ENCODE measurements at places on chromosomes 4 and X. TPM values are rescaled to one million over a fixed set of nuclear protein-coding genes. Genes with fewer than 3 reads are reported as not detected.

The WDR44 gene
- total RNA-seq, result 18.4 TPM

The TRAPPC11 gene
- total RNA-seq, result 35.9 TPM

The SLC9A6 gene
- 8.2 TPM for total RNA-seq

The TMEM35A gene
- total RNA-seq, result 3.9 TPM

GRCh38 chr4:71456841-71457240 lies 118.0 kb downstream of the SLC4A4 start:
- H3K27ac ChIP-seq, result no peak overlapping the region
- peaks cover 5% of the 10 kb centered on the region for H3K4me1 ChIP-seq
- no peak for DNase-seq
- H3K36me3 ChIP-seq, result no peaks in the 10 kb centered on the region
- H3K27me3 ChIP-seq, result no peaks in the 10 kb centered on the region

GRCh38 chr4:791898-792625 lies 33.9 kb downstream of the CPLX1 start:
- peaks cover 26% of the 10 kb centered on the region for H3K4me1 ChIP-seq
- H3K27me3 ChIP-seq, result peaks cover 71% of the 10 kb centered on the region
- DNase-seq, result peak; percentile 69
- no peak overlapping the region for H3K27ac ChIP-seq

GRCh38 chr4:7552466-7552865 lies 117.7 kb upstream of the PSAPL1 start:
- H3K36me3 ChIP-seq, result peaks cover 16% of the 10 kb centered on the region
- H3K27ac ChIP-seq, result no peak overlapping the region
- no peak for DNase-seq
- H3K27me3 ChIP-seq, result peaks cover 8% of the 10 kb centered on the region
- H3K4me3 ChIP-seq, result no peak overlapping the region
- H3K4me1 ChIP-seq, result no peaks in the 10 kb centered on the region

- no peak overlapping the region for H3K4me3 ChIP-seq
- H3K27me3 ChIP-seq, result no peaks in the 10 kb centered on the region
These were observed 58.5 kb downstream of the ARHGAP10 start for GRCh38 chr4:147790412-147790811.

- no peak for DNase-seq
- no peaks in the 10 kb centered on the region for H3K27me3 ChIP-seq
- peaks cover 9% of the 10 kb centered on the region for H3K4me1 ChIP-seq
- H3K36me3 ChIP-seq, result no peaks in the 10 kb centered on the region
These were observed 8.0 kb upstream of the FAM47C start for GRCh38 chrX:37000140-37000539.

DNA sequence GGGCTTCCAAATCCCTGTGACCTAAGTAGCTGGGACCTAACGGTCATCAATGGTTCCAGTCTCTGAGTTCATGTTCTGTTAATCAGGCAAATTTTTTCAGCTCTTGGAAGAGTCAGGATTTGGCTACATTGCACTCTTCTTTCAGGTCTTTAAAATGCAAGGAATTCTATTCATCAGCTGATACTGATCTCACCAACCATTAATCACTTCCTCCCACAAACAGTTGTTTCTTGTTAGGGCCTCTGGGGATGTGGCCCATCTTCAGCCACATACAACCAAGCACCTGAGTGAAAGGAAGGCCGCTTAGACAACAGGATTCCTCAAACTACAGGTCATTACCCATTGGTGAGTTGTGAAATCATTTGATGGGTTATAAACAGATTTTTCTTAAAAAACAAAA lies 71.7 kb downstream of the FANCB start:
- H3K4me3 ChIP-seq, result no peak overlapping the region
- H3K27ac ChIP-seq, result no peak overlapping the region
- no peak for DNase-seq
- H3K27me3 ChIP-seq, result no peaks in the 10 kb centered on the region
- peaks cover 4% of the 10 kb centered on the region for H3K36me3 ChIP-seq

DNA sequence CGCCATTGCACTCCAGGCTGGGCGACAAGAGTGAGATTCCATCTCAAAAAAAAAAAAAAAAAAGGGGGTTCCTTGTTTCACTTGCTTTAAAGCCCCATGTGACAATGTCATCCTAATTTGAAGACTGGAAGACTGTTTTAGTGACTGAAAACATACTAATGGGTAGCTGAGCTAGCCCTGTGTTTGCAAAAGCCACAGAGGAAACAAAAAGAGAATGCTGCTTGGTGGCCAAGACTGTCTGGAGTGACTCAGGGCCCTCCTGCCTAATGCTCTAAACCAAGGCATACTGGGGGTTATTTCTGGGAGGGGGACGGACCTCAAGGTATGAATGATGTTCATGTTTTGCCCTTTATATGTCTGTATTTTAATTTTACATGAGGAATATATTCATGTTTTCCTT lies 16.0 kb downstream of the HPSE start:
- H3K36me3 ChIP-seq, result no peaks in the 10 kb centered on the region
- H3K27ac ChIP-seq, result no peak overlapping the region
- H3K4me3 ChIP-seq, result no peak overlapping the region
- H3K4me1 ChIP-seq, result no peaks in the 10 kb centered on the region
- no peaks in the 10 kb centered on the region for H3K27me3 ChIP-seq
- no peak for DNase-seq

- DNase-seq, result peak; percentile 93
- H3K27me3 ChIP-seq, result peaks cover 57% of the 10 kb centered on the region
- no peaks in the 10 kb centered on the region for H3K36me3 ChIP-seq
- H3K27ac ChIP-seq, result peak overlapping the region; percentile 99
- H3K4me3 ChIP-seq, result peak overlapping the region; percentile 73
These were observed 2.7 kb downstream of the CRMP1 start for GRCh38 chr4:5890063-5890727.

DNA sequence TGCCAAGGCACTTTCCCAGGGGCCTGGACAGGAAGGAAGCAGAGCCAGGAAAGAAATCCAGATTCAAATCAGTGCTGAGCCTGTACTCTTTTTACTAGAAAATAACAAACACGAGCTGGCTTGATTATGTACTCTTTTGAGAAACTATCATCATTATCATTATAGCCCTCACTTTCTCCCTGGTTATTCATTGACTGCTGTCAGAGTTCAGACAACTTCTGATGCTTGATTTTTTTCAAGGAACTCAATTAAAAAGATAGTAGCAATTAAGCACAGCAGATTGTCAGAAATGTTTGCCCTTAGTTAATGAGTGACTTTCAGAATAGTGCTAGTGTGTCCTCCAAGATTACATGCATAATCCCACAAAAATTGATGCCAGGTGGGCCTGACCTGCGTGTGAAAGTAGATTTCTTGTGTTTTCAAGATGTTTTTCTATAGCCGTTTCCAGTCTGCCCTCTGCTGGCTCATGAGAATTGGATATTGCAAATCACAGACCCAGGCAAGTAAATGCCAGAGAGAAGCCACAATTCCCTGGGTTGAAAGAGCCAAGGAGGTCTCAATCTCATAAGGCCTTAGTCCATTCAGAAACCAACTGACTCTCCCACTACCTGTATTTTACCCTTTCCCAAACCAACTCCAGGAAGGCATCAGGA lies 14.3 kb upstream of the PNPLA4 start:
- no peaks in the 10 kb centered on the region for H3K36me3 ChIP-seq
- no peaks in the 10 kb centered on the region for H3K27me3 ChIP-seq
- peak; percentile 9 for DNase-seq
- no peak overlapping the region for H3K4me3 ChIP-seq
- no peak overlapping the region for H3K27ac ChIP-seq

DNA sequence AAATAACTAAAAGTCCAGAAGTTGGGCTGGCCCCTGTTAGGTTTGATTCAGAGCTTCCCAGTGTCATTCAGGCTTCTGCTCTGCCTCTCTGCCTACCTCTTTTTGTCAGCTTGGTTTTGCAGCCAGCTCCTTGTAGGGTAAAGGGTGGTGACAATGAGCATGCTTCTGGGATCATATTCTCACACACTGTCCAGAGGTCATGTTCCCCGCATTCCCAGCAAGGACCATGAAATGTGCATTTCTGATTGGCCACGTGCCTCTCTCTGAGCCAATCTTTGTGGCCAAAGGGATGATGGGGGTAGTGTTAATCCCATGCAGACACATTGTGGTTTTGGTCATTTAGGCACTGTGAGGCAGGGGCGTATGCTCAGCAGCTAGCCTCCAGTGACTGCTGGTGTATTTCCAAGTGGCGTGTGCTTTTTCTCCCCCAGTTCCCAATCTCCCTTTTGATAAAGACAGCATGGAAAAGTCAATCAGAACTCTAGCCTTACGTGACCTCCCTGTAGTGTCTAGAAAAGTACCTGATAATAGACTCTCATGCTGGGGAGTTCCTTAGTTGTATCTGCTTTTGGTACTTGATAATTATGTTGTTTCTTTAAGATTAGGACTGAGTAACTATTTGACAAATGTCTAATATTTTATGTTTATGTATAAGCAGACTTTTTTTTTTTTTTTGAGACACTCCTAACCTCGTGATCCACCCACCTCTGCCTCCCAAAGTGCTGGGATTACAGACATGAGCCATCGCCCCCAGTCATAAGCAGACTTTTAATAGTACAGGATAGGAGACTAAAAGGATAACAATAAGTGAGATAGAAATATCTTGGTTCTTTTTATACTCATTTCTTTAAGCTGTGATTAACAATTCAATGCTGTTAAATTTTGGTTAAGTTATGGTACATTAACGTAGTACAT lies 57.8 kb downstream of the KIAA0232 start:
- H3K4me1 ChIP-seq, result peaks cover 18% of the 10 kb centered on the region
- no peak for DNase-seq
- H3K4me3 ChIP-seq, result no peak overlapping the region
- peaks cover 34% of the 10 kb centered on the region for H3K36me3 ChIP-seq

- H3K27me3 ChIP-seq, result peaks cover 5% of the 10 kb centered on the region
- H3K36me3 ChIP-seq, result no peaks in the 10 kb centered on the region
- H3K27ac ChIP-seq, result no peak overlapping the region
- no peak overlapping the region for H3K4me3 ChIP-seq
These were observed 156.3 kb downstream of the PARM1 start for GRCh38 chr4:75089206-75089605.

DNA sequence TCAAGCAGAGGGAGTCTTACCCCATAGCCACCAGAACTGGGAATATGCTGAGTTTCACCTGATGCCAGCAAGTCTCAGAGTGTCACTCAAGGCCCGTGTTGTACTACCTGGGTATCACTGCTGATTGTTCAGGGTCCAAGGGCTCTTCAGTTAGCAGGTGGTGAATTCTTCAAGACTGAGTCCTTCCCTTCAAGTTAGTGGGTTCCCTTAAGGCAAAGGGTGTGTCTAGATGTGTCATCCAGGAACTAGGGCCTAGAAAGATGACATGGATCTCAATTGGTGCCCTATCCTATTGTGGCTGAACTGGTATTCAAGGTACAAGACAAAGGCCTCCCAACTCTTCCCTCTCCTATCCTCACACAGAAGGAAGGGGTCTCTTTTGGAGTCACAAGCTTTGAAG lies 159.9 kb upstream of the DIPK2B start:
- H3K27ac ChIP-seq, result no peak overlapping the region
- peaks cover 7% of the 10 kb centered on the region for H3K36me3 ChIP-seq
- no peak overlapping the region for H3K4me3 ChIP-seq

DNA sequence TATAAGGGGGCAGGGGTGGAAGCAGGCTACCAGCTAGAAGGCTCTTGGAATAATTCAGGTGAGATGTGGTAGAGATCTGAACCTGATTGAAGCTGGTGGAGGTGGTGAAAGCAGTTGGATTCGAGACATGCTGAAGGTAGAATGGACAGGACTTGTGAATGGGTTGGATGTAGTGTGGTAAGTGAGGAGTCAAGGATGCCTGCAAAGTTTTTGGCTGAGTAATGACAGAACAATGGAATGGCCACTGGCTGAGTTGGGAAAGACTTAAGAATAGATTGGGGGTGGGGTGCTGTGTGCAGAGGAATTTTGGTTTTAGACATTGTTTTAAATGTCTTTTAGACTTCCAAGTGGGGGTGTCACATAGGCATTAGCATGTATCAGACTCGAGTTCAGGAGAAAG lies 33.5 kb downstream of the HPF1 start:
- H3K4me1 ChIP-seq, result no peaks in the 10 kb centered on the region
- no peaks in the 10 kb centered on the region for H3K27me3 ChIP-seq
- no peak overlapping the region for H3K27ac ChIP-seq
- H3K4me3 ChIP-seq, result no peak overlapping the region
- H3K36me3 ChIP-seq, result no peaks in the 10 kb centered on the region
- no peak for DNase-seq

DNA sequence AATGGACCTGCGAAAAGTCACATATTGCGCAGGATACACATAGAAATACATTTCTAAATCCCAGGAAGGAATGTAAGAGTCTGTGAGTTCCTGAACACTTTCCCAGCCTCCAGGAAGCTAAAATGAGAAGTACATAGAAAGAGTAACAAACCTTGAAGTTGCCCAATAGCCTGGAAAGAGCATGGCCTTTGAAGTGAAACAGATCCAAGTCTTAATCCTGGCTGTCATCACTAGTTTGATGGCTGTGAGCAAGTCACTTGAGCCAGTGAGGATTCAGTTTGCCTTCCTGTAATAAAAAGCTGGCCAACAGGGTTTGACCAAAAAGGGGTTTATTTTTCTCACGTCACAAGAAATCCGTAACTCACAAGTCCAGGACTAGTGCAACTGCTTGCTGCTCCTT lies 69.8 kb downstream of the ARHGEF38 start:
- no peak for DNase-seq
- no peaks in the 10 kb centered on the region for H3K4me1 ChIP-seq
- no peaks in the 10 kb centered on the region for H3K27me3 ChIP-seq
- no peak overlapping the region for H3K4me3 ChIP-seq

Data from WTC11 (cell line).